ENCODE measurements at places on chromosomes 13 and 19.
A peak's percentile ranks its signal among the peaks of the same experiment; 100 is the strongest.

DNA sequence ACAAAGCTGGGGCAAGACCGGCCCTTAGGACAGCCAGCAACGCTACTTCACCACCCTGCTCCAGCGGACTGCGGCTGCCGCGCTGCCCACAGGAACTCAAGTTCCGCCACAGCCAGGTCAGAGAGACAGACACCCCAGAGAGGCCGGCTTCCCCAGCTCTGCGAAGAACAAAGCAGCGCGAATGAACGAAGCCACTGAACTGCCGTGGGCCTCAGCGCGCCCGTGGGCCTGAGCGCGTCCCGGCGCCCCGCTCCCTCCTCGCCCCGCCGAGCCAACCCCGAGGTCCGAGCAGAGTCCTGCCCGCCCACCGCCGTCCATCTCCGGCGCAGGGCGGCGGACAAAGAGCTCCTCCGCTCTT is 158.4 kb downstream of the RNF17 start:
- DNase-seq = no peak

- no peak for DNase-seq
Observed at GRCh38 chr13:112859817-112860190, 109.2 kb upstream of the MCF2L start.

DNA sequence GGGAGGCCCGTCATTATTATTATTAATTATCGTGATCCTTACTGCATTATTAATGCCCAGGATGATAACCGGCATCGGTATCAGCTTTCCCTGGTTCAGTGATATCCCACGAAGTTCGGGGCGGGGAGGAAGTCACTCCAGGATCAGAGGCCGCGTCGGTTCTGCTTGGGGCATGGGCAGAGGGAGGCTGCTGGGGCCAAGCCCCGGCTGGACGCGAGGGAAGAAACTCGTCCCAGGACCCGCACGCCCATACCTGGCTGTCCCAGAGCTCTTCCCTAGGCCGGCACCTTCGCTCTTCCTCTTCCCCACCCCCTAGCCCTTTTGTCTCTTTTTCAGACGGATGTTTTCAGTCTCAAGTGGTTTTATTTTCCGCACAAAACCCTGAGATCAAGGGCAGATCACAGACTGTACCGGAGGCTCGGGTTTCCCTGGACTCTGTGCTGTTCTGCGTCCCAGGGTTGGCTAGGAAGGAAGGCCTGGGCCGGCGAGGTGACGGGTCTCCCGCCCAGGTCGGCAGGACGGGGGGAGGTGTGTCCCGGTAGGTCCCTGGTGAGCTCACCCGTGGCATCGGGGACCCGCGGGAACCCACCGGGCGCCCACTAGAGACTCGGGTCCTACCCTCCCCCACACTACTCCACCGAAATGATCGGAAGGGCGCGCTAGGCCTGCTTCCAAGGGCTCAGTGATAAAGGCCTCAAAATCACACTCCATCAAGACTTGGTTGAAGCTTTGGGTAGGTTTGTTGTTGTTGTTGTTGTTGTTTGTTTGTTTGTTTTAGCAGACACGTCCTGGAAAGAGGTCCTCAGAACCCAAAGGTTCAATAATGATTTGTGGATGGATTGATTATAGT is 7.9 kb downstream of the ZIC2 start:
- DNase-seq = no peak

DNA sequence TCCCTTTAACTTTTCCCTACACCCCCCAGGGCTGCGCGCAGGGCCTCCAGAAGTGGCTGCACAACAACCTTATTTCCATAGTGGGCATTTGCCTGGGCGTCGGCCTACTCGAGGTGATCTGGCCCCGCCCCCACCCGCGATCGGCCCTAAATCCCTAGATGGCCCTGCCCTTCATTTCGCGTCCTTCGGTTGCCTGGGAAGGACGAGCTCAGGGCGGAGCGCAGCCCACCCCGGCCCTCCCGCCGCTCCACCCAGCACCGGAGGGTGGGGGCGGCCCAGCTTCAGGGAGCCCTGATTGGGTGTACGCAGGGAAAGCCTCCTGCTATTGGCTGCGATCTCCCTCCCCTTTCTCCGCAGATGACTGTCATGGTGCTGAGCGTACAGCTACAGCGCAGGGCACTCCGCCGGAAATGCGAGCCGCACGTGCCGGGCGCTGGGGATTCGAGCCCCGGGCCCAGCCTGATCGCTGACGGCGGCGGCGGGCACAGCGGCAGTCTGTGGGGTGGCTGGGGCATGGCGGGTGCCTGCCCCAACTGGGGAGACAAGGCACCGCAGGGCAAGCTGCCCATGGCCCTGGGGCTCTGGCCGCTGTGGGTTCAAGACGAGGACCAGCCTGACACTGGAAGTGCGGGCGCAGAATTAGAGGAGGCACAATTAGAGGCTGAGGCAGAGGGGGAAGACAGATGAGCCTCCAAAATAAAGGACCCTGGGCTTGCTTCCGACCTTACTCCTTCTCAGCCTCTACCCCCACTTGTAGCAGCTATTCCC is 4.3 kb downstream of the CD37 start:
- DNase-seq = peak; percentile 65

DNA sequence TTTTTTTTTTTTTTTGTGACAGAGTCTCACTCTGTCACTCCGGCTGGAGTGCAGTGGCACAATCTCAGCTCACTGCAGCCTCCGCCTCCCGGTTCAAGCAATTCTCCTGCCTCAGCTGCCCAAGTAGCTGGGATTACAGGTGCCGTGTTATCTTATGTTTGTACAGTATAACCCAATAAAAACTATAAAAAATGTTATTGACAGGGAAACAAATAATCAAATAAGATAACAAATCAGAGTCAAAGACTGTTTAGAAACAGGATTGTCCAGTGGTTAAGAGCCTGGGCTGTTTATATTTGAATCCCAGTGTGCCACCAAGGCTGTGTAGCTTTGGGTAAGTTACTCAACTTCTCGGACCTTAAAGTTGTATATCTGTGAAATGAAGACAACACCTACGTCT is 19.1 kb upstream of the LMTK3 start:
- no peak for DNase-seq

DNA sequence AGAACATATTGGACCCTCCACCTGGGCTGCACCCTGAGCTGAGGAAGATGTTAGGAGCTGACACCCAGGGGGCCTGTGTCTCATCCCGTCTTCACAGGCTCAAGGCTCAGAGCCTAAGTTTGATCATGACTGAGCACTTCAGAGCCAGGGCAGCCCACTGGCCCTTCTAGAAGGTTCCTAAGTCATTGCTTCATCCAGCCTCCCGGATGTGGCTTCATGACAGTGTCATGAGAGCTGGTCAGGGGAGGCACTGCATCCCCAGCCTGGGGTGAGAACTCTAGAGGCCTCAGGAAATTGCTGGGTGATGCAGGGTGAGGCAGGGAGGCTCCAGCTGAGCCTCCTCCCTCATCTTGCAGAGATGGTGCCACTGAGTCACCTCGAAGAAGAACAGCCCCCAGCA is 24.9 kb upstream of the PIK3R2 start:
- DNase-seq = no peak

- DNase-seq = no peak
Observed at GRCh38 chr13:24252136-24252535, 57.2 kb upstream of the C1QTNF9 start.

DNA sequence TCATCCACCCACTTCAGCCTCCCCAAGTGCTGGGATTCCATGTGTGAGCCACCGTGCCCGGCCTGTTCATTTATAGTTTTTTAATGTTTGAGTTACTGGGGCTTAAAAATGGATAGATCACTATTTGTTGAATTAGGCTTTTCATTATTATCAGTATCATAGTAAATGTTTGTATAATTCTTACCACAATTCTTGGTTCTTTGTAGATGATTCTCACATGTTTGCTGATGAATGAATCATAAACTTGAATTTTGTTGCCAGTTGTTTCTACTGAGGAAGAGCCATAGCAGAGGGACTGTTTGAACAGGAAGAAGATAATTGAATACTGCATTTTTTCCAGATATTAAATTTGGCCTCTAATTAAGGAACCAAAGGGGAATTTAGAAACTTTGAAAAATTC is 2.6 kb upstream of the LPAR6 start:
- no peak for DNase-seq

- DNase-seq = no peak
Observed at GRCh38 chr13:52779103-52779502, 39.5 kb upstream of the CNMD start.

DNA sequence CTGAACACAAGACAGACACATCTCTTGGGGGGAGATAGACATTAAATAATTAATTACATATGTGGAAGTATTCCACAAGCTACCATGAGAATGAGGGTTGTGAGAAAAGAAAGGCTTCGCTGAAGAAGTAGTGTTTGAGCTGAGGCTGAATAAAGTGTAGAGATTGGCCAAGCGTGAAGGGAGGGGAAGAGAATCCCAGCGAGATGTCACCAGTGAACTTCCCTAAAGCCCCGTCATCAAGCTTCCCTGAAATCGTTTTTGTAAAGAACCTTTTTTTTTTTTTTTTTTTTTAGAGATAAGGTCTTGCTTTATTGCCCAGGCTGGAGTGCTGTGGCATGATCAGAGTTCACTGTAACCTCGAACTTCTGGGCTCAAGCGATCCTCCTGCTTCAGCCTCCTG is 235.2 kb downstream of the KCNRG start:
- no peak for DNase-seq

- DNase-seq = no peak
Observed at GRCh38 chr13:85974608-85975366, 175.6 kb upstream of the SLITRK6 start.

DNA sequence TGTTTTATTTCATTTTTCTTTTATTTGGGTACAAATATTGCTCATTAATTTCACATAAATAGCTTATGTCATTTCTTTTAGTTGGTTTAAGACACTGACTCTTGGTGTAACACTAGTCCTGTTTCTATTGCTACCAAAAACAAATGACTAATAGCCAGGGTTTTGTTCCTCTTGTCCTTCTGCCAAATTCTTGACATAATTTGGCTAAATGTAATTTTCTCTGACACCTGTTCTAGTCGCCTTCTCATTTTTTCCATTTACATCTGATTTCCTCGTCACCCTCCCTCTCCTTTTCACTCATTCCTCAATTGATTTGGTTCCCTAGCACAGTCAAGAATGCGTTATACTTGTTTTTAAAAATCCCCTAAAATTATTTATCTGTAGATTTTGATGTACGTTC is 1718.7 kb downstream of the EFNB2 start:
- no peak for DNase-seq

DNA sequence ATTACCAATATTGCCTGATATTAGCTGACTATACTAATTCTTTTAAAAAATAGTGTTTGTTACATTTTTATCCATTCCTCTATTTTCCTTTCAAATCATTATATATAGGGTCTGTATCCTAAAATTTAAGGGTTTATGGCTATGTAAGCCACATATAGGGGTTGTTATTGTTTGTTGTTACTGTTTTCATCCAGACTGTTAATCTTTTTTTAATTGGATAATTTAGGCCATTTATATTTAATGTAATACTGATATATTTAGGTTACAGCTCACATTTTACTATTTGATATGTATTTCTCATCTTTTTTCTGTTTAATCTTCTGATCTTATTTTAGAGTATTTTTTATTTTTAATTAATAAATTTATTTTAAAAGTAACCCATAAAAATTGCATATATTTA is 487.1 kb upstream of the SGCG start:
- no peak for DNase-seq

- no peak for DNase-seq
Observed at GRCh38 chr13:87123987-87124784, 547.0 kb upstream of the SLITRK5 start.

DNA sequence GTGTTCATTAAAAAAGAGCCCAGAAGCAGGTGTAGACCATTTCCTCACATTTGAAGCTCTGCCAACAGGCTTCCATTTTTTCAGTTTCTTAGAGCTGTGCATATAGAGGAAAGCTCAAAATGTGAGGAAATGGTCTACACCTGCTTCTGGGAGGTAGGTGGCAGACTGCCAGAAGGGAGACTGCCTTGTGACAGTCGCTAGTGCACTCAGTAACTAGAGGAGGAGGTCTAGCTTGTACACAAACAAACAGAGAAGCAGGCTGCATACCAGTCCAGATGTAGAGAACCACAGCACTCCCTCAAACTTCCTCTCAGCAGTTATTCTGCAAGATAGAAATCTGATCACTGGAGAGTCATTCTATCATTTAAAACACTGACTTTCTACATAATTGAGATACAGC is 800.2 kb downstream of the EFNB2 start:
- DNase-seq = no peak

GRCh38 chr13:28503182-28503967 is 8.4 kb upstream of the FLT1 start:
- DNase-seq = no peak

DNA sequence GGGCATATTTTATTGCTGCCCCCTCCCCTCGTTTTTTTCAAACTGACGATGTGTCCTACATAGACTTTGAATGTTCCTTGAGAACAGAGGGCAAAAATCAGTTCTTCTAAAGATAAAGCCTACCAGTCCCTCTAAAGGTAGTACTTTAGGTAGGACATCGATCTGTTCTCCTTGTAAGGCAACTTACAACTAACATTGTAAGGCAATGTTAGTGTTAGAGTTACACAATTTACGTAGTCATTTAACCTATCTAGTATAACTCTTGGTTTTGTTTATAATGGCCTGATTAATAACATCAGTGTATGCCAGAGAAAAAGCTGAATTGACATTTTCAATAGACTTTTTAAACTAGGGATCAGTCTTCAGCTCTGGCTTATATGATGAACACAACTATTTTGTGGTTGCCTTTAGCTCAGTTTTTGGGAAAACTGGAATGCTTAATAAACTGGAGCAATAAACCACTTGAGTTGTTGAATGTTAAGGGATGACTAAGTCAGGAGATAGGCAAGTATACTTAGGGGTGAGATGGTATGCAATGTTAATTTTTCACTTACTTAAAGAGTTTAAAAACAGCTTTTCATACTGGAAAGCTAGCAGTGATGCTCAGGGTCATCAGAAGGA is 2.2 kb downstream of the NDFIP2 start:
- DNase-seq = no peak

DNA sequence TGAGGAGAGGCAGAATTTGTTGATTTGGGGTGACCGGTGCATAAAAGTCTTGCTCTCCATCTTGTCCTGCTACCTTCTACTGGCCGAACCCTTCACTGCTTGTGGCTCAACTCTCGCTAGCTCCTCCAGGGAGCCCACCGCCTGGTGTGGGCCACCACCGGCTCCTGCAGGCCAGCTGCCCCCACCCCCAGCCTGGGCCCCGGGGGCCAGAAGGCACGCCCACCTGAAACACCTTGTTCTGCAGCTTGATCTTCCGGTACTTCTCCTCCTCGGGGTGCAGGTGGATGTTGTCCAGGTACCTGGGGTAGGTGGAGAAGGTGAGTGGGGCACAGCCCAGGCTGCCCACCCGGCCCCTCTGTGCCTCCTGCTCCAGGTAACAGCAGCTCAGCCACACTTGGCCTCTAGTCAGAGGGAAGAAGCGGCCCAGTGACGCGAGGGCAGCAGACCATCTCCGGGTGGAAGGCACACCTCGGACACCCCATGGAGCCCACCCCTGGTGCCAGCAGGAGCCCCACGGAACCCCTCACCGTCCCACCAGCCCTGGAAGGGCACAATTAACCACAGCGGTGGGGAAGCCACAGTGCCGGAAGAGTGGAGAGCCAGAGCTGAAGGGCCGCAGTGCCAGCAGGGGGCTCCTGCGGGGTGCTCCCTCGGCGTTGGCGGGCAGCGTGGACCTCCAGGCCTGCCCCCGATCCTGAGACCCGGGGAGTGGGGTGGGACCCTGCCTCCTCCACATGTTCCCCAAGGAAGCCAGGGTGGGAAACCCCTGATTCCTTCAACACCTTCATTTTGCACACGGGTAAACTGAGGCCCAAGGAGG is 10.1 kb downstream of the UBXN6 start:
- no peak for DNase-seq
